ENCODE measurements at places on chromosomes 3 and 15. TPM values are rescaled to one million over a fixed set of nuclear protein-coding genes. Genes with fewer than 3 reads are reported as not detected.

DNA sequence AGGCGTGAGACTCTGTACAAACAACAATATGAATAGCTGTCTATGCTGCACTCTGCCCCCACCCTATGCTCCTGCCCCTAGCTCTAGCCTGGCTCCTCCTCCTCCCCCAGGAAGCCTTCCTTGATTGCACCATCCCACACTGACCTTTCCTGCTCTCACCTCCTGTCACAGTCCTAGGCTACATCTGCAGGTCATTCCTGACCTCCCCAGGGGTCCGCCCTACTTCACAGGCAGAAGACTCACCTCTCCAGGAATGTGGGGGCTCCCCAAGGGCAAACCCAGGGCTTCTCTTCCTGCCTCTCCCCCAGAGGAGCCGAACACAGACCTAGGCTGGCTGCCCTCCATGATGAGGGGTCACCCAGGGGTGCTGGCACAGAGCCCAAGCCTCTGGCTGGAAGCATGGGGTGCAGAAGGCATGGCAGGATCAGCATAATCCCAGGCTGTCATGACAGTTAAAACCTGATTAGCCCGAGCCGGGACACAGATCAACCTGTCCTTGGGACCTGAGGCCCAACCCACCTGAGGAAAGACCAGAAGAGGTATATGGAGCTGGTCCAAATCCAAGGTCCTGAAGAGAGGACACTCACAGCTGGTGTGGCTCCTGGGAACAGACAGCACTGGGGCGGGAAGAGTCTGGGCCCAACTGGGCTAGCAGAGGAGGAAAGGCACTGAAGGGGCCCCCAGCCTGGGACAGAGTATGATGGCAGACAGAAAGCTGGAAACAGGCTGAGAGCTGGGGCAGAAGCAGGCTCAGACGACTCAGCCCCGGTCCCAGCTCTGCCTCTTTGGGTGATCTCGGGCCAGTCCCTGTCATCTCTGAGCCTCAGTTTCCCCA is 5.9 kb downstream of the SEMA7A start:
- no peak for DNase-seq

The BBS4 gene
- 10.8 TPM for total RNA-seq

DNA sequence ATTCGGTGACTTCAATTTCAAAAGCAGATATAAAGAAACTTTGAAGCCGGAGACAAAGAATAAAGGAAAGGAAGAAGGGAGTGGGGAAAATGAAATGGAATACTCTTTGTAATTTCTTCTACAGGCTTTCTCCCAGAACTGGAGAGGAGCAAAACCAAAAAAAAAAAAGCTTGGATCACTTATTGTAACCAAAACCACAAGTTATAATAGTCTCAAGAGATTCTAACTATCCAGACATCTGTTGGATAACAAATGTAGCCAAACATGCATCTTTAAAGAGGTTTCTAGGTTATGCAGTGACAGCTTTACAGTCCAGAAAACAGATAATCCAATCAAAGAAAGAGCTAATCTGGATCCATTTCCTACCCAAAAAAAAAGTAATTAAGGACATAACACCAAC is 36.2 kb downstream of the VGLL3 start:
- no peak for DNase-seq

DNA sequence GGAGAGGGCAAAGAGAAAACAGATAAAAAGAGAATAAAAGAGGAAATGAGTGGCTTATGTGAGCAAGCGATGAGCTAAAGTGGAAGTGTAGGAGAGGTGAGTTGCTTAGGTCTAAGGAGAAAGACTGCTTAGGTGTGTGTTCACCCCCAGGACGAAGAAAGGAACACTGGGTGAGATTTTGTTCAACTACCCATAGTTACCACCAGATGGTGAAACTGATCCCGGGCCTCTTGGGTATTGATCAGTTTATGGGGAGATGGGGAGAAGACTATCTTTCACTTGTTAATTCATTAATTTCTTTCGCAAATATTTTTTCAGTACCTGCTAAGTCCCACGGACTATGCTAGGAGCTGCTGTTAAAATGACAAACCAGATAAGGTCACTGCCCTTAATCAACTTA is 33.9 kb downstream of the GAP43 start:
- DNase-seq, result no peak

The WWTR1 gene
- total RNA-seq, result 73.5 TPM

GRCh38 chr3:114299421-114299820 is 5.6 kb downstream of the TIGIT start:
- peak; percentile 7 for DNase-seq

DNA sequence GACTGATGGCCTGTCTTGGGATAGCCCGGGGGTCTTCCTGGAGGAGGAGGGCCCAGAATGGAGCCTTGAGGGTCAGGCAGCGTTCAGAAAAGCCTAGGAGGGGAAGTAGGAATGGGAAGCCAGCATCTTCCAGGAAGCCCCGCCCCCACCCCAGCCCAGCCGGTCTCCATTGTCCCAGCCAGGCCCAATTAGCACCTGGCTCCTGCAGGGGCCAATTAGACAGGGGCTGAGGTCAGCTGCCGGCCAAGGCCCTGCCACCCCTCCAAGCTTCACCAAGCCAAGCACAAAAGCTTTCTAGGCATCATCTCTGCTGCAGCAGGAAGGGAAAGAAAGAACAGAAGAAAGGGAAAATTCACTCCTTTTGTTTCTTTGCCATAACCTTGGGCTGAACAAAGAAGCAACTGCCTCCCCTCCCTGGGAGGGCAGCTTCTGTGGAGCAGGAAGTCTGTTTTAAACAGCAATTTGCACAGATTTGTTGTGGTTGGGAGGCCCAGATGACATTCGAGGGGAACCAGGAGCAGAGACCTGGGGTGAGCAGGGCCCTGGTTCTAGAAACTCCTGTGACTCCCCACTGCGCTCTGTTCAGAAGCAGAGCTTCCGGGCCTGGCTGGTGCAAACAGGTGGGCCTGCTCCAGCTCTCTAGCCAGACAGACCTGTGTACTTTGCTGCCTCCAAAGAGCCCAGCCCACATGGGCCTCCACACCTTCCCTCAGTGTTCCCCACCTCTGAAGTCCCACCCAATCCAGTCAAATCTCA is 47.7 kb downstream of the CYP11A1 start:
- no peak for DNase-seq

The RBPMS2 gene
- total RNA-seq, result 4.1 TPM

The RSRC1 gene
- total RNA-seq, result 43.1 TPM

The ERICH6 gene
- not detected for total RNA-seq

DNA sequence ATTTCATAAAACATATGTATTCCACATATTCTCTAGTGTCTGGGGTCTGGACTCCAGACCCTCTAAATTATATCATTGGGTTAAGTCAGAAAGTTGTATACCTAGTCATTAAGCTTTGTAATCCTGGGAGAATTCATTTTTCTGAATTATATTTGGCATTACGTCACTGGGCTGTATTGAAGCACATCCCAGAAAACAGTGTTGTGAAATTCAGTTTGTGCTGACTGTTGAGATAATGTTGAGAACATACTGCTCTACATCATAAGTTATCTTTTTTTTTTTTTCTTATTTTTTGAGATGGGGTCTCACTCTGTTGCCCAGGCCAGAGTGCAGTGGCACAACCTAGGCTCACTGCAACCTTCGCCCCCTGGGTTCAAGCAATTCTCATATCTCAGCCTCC is 153.1 kb upstream of the STT3B start:
- no peak for DNase-seq

GRCh38 chr3:13414040-13414729 is 5.9 kb downstream of the NUP210 start:
- peak; percentile 44 for DNase-seq

- no peak for DNase-seq
Measured at GRCh38 chr3:150733936-150734794, 28.8 kb downstream of the SIAH2 start.

- no peak for DNase-seq
Measured at GRCh38 chr15:93233710-93234109, 144.7 kb upstream of the RGMA start.

The ADAMTSL3 gene
- 3.2 TPM for total RNA-seq

The RBP2 gene
- total RNA-seq, result not detected

DNA sequence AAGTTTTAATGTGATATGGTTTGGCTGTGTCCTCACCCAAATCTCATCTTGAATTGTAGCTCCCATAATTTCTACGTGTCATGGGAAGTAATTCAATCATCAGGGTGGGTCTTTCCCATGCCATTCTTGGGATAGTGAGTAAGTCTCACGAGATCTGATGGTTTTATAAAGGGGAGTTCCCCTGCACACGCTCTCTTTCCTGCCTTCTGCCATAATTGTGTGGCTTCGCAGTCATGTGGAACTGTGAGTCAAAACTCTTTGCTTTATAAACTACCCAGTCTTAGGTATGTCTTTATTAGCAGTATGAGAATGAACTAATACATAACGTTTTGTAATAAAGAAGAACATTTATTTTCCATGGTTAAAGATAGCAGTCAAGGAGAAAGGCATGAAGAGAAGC is 39.2 kb upstream of the GOLIM4 start:
- no peak for DNase-seq

DNA sequence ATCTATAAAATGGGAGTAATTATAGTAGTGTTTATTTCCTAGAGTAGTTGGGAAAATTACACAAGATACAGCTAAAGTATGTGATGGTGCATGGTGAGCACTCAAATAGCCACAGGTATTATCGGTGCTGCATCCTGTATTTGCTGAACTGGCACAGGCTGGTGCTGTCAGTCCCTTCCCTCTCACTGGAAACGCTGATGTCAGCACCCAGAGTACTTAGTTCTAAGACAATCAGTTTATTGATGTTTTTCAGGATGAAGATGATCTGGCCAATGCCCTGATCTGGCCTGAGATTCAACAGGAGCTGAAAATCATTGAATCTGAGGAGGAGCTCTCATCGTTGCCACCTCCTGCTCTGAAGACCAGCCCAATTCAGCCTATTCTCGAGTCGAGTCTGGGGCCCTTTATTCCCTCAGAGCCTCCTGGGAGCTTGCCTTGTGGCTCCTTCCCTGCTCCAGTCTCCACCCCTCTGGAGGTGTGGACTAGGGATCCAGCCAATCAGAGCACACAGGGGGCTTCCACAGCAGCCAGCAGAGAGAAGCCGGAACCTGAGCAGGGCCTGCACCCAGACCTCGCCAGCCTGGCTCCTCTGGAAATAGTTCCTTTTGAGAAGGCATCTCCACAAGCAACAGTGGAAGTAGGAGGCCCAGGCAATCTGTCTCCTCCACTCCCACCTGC is 49.7 kb downstream of the TMEM39A start:
- no peak for DNase-seq

- no peak for DNase-seq
Measured at GRCh38 chr15:92808598-92809063, 91.5 kb upstream of the CHD2 start.

The CSPG4 gene
- total RNA-seq, result 2.6 TPM

The CGNL1 gene
- total RNA-seq, result 0.50 TPM

The GPR87 gene
- total RNA-seq, result 9.0 TPM

The STRA6 gene
- 83.6 TPM for total RNA-seq

The PLCD1 gene
- 19.4 TPM for total RNA-seq

The DGKG gene
- total RNA-seq, result 9.8 TPM

- no peak for DNase-seq
Measured at GRCh38 chr3:140370686-140371085, 307.2 kb upstream of the TRIM42 start.

The SCG5 gene
- total RNA-seq, result 0.39 TPM

DNA sequence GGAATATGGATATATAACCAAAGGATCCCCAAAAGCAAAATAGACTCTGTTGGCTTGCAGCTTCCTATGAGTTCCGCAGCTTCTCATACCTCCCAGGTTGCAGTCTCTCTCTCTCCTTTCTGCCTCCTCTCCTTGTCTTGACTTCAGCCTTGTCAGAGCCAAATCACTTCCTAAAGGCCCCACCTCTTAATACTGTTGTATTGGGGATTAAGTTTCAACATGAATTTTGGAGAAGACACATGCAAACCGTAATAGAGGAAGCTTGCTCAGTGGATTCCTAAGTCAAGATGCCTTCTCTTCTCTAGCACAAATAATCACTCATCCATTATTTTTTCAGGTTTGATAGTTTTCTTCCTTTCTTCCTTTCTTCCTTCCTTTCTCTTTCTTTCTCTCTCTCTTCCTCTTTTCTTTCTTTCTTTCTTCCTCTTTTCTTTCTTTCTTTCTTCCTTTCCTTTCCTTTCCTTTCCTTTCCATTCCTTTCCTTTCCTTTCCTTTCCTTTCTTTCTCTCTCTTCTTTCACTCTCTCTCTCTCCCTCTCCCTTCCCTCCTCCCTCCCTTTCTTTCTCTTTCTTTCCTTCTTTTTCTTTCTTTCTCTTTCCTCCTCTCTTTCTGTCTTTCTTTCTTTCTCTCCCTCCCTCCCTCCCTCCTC is 411.3 kb upstream of the TPM1 start:
- no peak for DNase-seq

GRCh38 chr3:53005854-53006513 is 39.9 kb downstream of the SFMBT1 start:
- DNase-seq, result no peak

DNA sequence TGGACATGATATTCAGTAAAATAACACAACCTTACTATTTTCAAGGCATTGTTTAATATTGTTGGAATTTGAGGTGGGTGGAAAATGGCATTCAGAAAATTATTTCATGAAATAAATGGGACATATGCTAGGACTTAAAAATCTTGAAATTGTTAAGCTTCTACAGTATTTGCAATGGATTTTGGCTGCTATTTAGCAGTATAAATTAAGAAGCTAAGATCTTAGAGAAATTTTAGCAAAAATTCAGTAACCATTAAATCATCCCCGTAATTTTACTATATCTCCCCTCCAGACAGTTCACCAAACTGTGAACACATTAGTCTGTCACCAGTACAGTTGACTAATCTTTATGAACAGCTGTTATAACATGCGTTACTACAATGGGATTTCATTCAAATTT is 8.2 kb downstream of the DIPK2A start:
- no peak for DNase-seq

The DUOXA1 gene
- total RNA-seq, result 0.75 TPM

DNA sequence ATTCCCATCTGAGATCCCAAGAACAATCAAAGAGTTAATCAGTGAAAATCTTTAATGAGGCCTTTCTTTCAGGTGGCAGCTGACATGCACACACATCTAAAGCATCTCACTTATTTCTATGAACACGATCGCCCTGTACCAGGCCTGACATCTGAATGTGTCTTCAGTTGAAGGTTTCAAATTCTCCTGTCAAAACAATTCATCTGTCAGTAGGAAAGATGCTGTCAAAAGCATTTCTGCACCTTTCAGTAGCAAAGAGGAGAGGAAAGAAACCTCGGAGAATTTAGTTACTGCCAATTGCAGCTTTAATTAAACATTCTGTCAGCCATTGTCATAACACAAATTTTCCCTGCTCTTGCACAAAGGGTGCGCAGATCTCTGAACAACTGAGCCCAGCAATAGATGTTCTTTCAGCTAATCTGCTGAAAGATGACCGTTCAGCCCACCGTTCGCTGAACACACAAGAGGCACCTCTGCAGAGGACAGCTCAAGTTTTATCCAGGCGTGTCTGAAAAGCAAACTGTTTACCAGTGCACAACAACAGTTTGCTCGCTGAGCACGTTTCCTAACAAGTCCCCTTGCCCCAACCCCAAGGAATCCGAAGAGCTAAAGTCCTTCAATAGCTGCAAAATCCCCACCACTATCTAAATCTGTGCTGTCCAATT is 34.1 kb downstream of the LRIG1 start:
- DNase-seq, result no peak

Measured in PC-9 (cell line).